ENCODE measurements at places on chromosomes 7 and 10.

DNA sequence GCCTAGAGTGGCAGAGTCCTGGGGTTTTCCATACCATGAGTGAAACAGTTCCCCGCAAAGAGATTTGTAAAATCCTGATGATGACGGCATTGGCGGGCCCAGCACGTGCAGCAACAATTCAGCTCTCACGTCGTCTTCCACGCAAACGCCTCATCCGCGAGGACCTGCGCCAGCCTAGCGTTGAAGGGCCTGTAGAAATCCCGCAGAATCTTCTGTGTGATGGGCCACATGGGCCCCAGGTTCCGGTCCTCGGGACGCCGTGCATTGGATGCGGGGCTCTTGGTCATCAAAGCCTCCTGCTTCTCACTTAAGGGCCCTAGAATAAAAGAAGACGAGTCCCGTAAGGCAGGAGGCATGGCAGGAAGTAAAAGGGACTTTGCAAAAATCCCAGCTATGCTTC is 83.4 kb downstream of the CHST15 start:
- DNase-seq: no peak

- DNase-seq: no peak
Observed at GRCh38 chr7:1026721-1027161, 17.6 kb upstream of the GPR146 start.

GRCh38 chr7:73746378-73746777 is 7.8 kb upstream of the ABHD11 start:
- DNase-seq: no peak

GRCh38 chr10:1360011-1360557 is 303.9 kb downstream of the WDR37 start:
- no peak for DNase-seq

GRCh38 chr10:129949891-129950291 is 14.2 kb downstream of the EBF3 start:
- DNase-seq: no peak

GRCh38 chr10:100014071-100014762 is 4.5 kb upstream of the DNMBP start:
- DNase-seq: no peak

- DNase-seq: no peak
Observed at GRCh38 chr10:52979295-52979990, 206.9 kb upstream of the MBL2 start.

- DNase-seq: no peak
Observed at GRCh38 chr7:157408258-157409101, 71.7 kb downstream of the DNAJB6 start.

GRCh38 chr10:132388891-132389432 is 8.0 kb upstream of the PWWP2B start:
- no peak for DNase-seq

- no peak for DNase-seq
Observed at GRCh38 chr10:89245802-89246201, 5.8 kb downstream of the LIPA start.

GRCh38 chr7:16915405-16915804 is 33.6 kb upstream of the AGR3 start:
- DNase-seq: no peak

GRCh38 chr10:114593240-114593792 is 64.8 kb downstream of the ABLIM1 start:
- no peak for DNase-seq

DNA sequence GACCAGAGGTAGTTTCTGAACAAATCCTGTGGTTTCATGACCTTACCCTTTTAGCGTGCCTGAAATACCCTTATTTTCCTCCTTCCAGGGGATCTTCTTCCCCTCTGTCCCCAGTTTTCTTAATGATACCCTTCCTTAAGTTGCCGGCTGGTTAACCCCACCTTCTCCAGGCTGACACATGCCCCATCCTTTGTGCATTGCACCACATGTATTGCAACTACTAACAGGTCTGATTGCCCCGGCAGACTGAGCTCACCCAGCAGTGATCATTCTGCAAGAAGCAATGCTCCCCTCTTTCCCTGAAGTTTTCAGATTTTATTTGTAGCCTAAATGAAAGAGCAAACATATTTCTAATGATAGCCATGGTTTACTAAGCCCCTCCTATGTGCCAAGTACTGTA is 108.2 kb downstream of the HIP1 start:
- no peak for DNase-seq

DNA sequence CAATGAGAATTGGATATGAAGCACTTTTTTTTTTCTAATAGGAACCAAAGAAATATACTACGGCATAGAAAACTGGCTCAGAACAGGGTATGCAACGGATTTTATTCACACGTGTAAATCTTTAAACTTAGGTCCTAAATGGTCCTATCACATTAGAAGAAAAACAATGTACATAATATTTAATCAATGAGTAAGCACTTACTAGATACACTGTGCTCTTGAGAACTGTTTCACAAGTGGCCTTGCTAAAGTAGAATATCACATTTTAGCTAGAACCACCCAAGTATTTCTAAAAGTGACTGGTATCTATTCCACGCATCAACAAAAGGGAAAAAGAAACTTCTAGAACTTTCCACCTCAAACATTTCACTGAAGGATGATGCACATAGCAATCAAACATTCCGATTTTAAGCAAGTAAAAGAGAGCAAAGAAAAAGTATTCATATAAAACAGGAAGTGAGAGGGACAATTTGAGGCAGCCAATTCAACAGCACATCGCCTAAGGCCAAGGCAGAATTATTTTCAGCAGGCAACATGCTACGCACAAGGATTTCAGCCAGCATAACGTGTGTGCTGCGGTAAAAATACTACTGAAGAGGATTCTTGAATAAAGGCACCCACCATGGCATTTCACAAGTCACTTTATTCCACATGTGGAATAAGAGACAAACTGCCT is 55.8 kb downstream of the PARD3 start:
- no peak for DNase-seq

DNA sequence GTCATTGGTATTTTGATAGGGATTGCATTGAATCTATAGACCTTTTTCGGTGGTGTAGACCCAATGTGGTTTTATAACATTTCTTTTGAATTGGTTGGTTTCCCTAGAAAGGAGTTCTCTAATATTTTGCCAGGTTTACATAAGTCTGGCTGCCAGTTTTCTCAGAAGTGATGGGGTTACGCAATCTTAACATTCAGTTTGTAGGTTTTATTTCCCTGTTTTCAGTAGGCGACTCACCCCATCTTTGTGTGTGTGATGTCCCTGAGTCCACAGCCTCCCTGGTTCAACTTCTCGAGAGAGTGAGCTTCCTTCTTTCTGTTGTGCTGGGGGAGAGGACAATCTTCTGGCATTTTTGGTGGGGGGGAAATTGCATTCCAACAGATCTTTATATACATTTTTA is 9.6 kb upstream of the KIF5B start:
- no peak for DNase-seq

DNA sequence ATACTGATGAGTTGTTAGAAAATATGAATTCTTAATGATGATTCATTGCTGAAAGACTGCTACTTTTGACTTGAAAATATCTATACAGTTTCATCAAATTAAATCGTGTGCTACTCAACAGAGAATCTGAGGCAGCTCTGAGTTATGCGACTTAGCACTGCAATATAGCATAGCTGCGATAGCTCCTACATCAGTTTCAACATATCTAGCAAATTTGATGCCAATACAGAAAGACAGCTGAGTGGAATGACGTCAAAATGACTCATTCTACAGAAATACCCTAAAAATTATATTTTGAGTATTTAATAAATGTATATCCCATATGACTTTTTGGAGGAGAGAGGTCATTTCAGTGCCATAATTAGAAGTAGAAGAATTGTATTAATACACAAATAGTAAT is 1.1 kb upstream of the TARP start:
- DNase-seq: no peak

DNA sequence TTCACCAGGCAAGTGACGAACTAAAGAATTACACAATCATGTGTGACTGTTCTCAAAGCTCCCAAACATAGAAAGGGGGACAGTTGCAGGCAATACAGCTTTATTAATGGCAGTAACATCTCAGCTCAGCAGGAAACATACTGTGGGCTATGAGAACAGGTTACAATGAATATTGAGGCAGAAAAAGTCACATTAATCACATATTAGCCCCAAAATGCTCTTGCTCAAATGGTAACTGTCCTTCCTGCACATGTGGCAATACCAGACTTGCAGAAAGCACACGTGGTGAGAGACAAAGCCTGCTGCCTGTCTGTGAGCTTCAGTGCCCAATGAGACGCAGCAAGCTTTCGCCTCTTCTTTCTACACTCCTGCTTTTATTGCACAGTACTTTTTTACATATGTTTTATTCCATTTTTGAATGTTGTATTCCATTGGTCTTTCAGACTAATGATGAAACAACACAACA is 104.9 kb upstream of the ACBD5 start:
- DNase-seq: no peak

GRCh38 chr7:157840914-157841772 is 504.3 kb downstream of the DNAJB6 start:
- DNase-seq: no peak

DNA sequence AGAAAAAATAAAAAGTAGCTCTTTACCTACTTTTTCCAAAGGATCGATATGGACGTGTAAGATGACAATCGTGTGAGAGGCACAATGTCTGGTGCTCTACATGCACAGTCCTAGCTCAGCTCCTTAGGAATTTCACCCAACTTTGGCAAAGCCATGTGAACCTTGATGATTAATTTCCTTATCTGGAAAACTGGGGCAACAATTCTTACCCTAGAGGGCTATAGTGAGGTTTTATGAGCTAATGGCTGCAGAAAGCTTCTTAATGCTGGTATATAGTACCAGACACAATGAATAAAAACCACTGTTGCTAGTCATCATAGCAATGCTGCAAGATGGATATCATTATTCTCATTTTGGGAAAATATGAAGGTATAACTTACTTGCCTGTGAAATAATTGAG is 202.7 kb downstream of the PARD3 start:
- DNase-seq: no peak

GRCh38 chr10:133455611-133456031 is 1.9 kb downstream of the SCART1 start:
- DNase-seq: no peak

- no peak for DNase-seq
Observed at GRCh38 chr7:5422396-5423305, 983 bp downstream of the TNRC18 start.

GRCh38 chr7:29935111-29935510 is 54.5 kb downstream of the SCRN1 start:
- DNase-seq: no peak

- no peak for DNase-seq
Observed at GRCh38 chr7:10022957-10023356, 950.7 kb upstream of the PHF14 start.

DNA sequence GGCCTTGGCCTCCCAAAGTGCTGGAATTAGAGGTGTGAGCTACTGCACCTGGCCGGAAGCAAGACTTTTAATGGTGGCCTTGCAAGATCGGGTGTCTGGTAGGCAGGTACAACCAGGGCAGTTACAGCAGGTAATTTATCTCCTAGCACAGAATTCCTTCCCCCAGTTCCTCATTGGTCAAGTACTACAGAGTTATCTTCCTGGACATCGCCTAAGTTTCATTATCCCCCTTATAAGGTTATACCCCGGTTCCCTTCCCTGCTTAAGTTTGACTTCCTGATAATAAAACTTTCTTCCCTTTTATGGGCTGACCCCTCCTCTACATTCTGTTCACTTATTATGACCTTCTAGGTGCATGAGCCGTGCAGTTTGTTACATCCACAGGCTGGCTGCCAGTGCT is 19.0 kb upstream of the CYP3A43 start:
- peak; percentile 2 for DNase-seq

DNA sequence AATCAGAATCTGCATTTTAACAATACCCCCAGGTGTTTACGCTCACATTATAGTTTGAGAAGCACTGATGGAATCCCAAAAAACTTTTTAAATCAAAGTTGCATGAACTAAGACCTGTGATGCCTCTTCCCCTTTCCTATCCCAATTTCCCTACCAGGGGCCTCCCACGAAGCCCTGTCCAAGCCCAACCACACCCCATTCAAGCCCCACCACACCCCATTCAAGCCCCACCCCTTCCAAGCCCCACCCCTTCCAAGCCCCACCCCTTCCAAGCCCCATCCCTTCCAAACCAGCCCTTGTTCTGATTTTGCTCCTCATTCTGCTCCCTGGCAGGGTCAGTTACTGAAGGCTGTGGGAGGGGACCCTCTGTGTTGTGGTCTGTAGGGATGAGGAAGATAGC is 9.8 kb upstream of the AQP1 start:
- no peak for DNase-seq

DNA sequence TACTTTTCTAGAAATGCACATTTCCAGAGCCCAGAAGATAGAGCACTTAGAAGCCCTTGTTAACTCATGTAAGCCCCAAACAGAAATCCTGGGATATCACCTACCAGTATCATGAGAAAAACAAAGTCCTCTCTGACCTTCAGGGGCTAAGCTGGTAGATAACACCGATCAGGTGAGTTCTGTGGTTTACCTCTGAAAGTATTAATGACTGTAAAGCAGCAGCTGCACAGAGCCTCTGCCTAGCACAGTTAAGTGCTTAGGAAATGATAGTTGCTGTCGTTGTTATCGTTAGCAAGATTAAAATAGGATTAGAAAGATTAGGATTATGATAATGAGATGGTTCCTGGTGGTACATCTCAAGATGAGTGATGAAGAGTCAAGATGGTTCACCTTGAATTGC is 64.9 kb downstream of the PLXNA4 start:
- no peak for DNase-seq

- no peak for DNase-seq
Observed at GRCh38 chr7:66837661-66838060, 83.4 kb upstream of the TMEM248 start.

DNA sequence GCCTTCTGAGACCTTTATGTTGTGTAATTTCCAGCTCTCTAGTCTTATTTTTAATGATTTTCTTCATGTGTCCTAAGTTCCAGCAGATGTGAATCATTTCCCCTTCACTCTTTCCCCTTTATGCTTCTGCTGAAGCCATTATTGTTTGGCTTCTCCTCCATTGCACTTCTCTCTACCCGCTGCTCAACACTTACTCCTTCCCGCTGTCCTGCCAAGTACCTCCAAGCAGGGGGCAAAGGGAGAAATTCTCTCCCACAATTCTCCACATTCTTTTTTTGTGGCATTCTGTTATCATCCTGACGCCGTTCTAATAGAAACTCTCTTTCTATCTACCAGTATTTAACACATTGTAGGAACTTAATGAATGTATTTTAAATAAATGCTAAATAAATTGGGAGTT is 388.9 kb upstream of the TPK1 start:
- DNase-seq: no peak

DNA sequence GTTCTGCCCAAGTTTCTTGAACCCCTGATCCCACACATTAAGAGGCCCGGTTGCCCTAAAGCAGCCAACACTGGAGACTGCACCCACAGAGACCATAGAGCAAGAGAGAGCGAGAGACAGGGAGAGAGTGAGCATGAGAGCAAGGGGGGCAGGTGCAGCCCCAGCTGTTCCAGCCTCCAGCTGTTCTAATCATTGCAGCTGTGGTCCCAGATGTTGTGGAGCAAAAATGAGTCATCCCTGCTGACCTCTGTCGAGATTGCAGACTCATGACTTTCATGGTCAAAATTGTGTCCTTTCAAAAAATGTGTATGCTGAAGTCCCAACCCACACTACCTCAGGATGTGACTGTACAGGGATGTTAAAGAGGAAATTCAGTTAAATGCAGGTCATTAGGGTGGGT is 143.9 kb upstream of the FRMD4A start:
- DNase-seq: no peak
